ENCODE measurements at places on chromosomes 7 and 10. TPM values are rescaled to one million over a fixed set of nuclear protein-coding genes. Genes with fewer than 3 reads are reported as not detected.

The NCF1 gene
- 0.92 TPM for total RNA-seq

DNA sequence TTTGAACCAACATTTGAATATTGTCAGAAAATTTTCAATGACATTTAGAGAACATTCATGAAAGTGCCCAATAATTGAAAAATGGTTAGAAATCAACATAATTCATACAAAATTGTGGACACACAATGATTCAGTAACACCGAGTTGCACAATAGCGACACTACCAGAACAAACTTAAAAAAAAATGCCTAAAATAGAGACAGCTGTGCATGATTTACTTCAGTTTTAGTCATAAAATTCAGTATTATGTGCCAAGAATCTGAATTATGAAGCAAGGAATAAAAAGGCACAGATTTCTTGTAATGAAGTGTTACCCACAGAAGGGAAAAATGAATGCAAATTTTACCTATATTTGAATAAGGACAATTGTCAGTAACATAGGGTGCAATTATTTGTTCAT, 396.0 kb downstream of the SEMA3D start:
- DNase-seq = no peak

GRCh38 chr7:299628-300027, 9.7 kb downstream of the FOXL3 start:
- no peak for DNase-seq

GRCh38 chr7:20788420-20788990, 1.8 kb upstream of the SP8 start:
- DNase-seq = no peak

DNA sequence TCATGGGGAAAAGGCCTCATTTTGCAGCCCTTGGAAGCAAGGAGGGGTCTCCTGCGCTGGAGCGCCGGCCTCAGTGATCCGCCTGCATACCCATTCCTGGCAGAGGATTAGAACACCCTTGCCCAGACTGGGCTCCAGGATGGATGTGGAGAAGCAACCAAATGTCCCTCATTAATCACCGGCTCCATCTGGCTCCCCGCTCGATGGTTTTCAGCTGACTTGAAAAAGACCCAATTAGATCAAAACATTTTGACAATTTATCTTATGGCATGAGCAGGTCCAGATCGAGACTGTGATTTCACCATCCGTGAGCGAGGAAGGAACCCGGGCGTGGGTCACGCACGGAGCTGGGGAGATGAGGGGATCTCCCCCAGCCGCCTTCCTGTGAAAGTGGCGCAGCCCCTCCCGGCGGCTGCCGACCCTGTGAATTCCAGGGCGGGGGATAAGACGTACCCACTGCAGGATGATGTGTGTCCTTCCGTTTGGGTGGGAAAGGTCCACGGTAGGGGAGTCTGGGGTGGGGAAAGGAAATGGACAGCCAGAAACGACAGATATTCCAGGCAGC, 141.6 kb downstream of the EMX2 start:
- DNase-seq = no peak

GRCh38 chr10:71727105-71727737, 7.6 kb upstream of the C10orf105 start:
- DNase-seq = peak; percentile 80

GRCh38 chr7:122764902-122765301, 62.2 kb upstream of the RNF148 start:
- DNase-seq = no peak

GRCh38 chr7:787332-788240, 44.7 kb upstream of the SUN1 start:
- no peak for DNase-seq

GRCh38 chr10:35004651-35005050, 85.5 kb downstream of the CUL2 start:
- no peak for DNase-seq

DNA sequence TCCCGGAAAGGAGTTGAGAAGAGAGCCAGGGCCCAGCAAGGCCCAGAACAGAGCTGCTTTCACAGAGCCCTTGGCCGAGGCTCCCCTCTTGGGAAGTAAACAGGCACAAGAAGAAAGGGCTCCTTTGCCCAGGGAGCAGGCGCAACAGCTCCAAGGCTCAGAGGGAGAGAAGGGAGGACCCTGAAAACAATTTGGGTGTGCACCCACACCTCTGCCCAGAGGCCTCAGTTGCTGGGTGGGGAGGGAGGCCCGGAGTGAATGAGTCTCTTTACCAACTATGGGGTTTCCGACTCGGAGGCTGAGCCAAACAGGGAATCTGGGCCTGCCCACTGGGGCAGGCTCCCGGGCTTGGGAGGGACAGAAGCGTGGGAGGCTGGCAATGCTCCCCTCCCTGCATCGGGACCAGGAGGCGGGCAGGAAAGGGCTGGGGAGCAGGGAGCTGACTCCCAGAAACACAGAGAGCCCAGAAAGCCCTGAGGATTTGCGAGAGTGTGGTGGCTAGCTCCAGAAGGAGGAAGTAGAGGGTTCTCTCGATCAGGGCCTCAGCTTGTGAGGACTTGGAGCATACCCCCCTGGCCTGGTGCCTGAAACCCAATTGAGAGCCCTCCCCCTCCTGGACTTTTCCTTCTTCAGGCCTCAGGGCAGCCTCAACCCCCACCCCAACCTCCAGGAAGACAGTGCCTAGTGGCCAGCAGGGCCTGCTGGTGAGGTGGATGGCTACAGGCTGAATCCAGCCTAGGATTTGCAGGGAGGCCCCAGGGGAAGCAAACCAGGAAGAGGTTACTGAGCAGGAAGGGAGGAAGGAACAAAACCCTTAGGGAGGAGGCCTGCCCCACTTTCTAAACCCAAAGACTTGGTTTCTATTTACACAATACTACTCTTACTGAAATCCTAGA, 6.2 kb downstream of the C10orf105 start:
- peak; percentile 30 for DNase-seq

The ASCC1 gene
- 36.3 TPM for total RNA-seq

DNA sequence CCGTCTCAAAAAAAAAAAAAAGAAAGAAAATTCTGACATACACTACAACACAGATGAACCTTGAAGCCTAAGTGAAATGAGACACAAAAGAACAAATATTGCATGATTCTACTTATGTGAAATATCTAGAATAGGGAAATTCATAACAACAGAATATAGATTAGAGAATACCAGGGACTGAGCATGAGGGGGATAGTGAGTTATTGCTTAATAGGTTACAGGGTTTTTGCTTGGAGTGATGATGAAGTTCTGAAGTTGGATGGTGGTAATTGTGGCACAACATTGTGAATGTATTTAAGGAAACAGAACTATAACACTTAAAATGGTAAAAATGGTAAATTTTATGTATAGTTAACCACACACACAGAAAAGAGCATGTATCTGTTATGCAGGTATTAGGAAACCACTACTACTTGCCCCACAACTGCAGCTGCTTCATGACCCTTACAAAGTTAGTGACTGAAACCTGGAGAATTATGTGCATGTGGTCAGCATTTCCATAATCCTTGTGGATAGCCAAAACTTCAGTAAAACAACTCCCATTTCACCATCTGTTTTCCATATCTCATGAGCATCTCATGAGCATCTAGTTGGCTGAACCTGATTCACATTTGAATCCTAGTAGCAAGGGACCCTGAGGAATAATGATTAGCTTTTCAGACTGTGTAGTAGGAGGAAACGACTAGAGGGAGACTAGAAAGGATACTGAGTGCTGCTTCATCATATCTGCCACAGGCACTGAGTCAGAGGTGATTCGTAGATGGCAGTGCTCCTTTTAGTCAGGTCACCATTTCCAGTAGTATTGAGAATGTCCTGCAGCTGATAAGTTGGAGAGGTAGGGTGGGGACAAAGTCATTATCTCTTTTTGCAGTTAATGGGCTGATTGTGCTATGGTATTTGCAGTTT, 26.3 kb downstream of the SAMD8 start:
- no peak for DNase-seq

DNA sequence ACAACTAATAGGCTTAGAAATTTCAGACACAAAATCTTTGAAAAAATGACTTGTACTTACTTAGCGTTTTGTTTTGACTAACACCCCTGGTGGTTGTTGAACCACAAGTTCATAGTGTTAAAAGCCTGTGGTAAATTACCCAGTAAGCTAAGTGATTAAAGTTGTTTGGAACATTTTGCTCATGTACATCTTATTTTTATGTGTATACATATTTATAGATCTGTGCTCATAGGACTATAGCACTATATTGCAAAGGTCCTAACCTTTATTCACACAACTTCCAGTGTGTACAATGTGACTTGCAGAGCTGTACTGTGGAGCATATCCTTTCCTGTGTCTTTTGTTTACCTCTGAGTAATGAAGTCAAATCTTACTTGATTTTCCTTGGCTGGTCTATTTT, 79.6 kb downstream of the BMPR1A start:
- no peak for DNase-seq

- no peak for DNase-seq
Measured at GRCh38 chr10:129662426-129662825, 195.4 kb downstream of the MGMT start.

GRCh38 chr7:51354434-51354833, 37.8 kb upstream of the COBL start:
- DNase-seq = no peak

DNA sequence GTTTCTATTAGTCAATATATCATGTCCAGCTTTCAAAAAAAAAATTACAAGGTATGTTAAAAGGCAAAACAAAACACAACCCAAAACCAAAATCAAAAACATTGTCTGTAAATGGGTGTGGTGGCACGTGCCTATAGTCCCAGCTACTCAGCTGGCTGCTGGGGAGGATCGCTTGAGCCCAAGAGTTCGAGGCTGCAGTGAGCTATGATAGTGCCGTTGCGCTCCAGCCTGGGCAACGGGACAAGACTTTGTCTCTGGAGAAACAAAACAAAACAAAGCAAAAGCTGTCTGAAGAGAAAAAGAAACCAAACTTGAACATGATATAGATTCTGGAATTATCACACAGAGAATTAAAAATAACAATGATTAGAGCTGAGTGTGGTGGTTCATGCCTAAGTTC, 10.3 kb upstream of the CPA5 start:
- DNase-seq = no peak

DNA sequence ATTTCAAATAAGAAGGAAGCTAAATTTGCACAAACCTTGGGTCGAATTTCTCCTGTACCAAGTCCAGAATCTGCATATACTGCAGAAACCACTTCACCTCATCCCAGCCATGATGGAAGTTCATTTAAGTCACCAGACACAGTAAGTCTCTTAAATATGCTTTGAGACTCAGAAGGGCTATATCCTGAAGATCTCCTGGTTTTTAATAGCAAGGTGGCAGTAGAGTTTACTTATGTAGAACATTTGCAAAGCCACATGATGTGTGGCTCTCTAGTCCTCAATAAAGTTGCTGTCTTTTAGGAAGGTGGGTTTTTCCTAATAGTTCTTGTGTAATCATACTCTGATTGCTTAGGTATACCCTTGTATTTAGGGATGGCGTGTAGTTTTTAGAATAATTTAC, 8.7 kb downstream of the DBF4 start:
- no peak for DNase-seq

The ZNF117 gene
- 3.8 TPM for total RNA-seq

DNA sequence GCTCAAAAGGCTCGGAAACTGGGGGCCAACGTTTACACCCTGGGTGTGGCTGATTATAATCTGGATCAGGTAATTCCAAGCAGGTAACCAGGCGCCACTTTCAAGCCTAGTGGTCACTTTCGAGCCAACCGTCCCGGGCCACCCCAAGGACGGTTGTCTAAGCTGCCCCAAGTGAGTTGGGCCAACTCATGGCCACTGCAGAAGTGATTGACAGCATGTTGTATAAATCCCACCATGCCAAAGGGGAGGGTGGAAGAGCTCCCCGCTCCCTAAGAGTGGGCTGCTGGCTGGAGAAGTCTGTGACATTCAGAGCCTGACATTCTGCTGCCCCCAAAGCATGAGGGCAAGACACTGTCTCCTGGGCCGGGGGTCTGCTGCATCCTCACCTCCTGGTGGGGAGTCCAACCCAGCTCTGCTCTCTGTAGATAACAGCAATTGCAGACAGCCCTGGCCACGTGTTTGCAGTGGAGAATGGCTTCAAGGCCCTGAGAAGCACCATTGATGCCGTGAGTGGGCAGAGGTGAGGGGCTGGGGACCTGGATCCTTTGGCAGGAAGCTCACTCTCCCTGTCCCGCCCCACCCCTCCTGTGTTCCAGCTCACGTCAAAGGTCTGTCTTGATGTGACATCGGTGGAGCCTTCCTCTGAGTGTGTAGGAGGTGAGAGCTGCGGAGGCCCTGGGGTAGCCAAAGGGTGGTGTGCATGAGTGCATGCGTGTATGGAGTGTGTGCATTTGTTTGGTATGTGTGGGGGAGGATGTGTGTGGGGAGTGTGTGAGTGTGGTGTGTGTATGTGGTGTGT, 10.8 kb downstream of the ANTXRL start:
- no peak for DNase-seq

DNA sequence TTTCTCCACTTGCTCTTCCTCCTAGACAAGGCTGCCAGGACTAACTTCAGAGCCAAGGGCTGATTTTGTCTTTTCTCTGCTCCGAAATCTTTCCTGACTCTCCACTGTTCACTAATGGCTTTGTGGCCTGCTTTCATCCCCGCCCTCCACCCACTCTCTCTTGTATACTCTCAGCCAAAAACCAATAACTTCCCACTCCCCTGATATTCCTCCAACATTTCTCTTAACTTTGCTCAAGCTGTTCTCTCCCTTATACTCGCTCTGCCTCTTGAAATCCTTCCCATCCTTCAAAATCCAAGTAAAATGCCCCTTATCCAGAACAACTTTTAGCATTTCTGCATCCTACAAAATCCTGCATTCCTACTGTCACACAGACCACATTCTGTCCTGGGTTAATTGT, 214.8 kb downstream of the PHTF2 start:
- no peak for DNase-seq

The IL2RA gene
- total RNA-seq = 1,224 TPM

The HOXA3 gene
- not detected for total RNA-seq

DNA sequence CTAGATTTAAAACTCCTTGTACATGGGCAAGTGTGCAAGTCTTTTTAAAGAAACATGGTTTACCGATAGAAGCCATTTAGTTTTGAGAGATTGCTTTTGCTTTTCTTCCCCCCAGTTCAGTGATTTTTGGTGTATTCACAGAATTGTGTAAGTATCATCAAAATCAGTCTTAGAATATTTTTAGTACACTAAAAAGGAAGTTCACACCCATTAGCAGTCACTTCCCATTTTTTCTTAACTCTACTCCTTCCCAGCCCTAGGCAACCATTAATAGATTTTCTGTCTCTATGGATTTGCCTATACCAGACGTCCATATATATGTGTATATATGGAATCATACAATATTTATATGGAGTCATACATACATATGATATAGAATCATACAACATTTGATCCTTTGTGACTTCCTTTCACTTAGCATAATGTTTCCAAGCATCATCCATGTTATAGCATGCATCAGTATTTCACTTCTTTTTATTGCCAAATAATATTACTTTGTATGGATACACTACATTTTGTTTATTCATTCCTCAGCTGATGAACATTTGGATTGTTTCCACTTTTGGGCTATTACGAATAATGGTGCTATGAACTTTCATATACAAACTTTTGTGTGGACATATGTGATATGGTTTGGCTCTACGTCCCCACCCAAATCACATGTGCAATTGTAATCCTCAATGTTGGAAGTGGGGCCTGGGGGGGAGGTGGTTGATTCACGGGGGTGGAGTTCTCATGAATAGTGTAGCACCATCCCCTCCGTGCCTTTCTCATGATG, 16.5 kb upstream of the ARL4A start:
- DNase-seq = no peak

- no peak for DNase-seq
Measured at GRCh38 chr10:76509446-76509845, 1078.0 kb downstream of the LRMDA start.

The ECHS1 gene
- 76.3 TPM for total RNA-seq

- DNase-seq = no peak
Measured at GRCh38 chr7:156668130-156668741, 27.7 kb downstream of the RNF32 start.

Data from CD8-positive, alpha-beta memory T cell (primary cell).